ENCODE measurements at places on chromosomes 13 and 19.

- DNase-seq, result no peak
These were observed 12.2 kb downstream of the TPP2 start for GRCh38 chr13:102608974-102609373.

DNA sequence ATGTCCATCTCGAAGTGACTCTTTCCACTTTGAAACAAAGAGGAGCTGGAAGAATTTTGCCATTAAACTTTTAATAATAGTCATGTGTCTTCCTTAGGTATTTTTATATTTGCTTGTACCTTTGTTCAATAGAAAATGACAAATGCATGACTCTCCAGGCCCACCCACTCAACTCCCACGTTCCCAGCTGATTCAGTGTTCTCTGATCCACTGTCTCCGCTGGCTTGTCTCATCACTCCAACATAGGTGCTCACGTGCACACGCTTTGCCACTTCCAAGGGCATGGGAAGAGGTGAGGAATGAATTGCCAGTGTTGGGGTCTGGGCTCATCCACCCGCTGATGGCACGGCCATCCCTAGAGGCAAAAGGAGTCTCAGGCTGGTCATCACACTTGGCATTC, 24.5 kb downstream of the RASL11A start:
- DNase-seq, result no peak

DNA sequence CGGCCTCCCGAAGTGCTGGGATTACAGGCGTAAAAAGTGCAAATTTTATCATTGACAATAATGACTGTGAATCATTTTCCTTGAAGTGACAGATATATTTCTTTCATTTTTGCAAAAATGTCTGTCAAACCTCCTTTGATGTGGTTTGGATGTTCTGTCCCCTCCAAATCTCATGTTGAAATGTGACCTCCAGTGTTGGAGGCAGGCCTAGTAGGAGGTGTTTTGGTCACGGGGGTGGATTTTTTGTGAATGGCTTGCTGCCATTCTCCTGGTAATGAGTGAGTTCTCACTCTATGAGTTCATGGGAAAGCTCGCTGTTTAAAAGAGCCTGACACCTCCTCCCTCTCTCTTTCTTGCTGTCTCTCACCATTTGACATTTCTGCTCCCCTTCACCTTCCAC, 5.5 kb upstream of the SLC1A6 start:
- DNase-seq, result no peak

GRCh38 chr13:71068041-71068440, 799.0 kb downstream of the DACH1 start:
- DNase-seq, result no peak

GRCh38 chr19:31015778-31016177, 333.5 kb downstream of the TSHZ3 start:
- no peak for DNase-seq

- no peak for DNase-seq
These were observed 301.7 kb downstream of the HS6ST3 start for GRCh38 chr13:96391606-96392005.

DNA sequence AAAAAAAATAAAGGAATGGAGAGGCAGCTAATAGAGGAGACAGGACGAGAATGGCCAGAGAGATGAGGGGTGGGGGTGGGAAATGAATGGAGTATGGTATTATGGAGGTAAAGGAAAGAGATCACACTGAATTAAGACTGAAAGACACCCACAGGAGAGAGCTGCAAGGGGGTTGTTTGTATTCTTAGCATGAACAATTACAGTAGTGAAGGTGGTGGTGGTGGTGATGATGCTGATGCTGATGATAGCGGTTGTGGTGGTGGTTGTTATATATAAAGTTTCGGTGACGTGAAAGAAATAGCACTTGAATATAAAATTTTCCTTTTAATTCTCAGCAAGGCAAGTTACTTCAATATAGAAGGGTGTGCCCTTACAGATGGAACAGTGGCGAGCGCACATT, 2.8 kb upstream of the ADGRE3 start:
- no peak for DNase-seq

- no peak for DNase-seq
These were observed 35.6 kb upstream of the PSPC1 start for GRCh38 chr13:19818223-19818842.

- no peak for DNase-seq
These were observed 13.5 kb downstream of the SNRNP70 start for GRCh38 chr19:49098795-49099194.

- no peak for DNase-seq
These were observed 15.9 kb upstream of the EPHX3 start for GRCh38 chr19:15248106-15248505.

DNA sequence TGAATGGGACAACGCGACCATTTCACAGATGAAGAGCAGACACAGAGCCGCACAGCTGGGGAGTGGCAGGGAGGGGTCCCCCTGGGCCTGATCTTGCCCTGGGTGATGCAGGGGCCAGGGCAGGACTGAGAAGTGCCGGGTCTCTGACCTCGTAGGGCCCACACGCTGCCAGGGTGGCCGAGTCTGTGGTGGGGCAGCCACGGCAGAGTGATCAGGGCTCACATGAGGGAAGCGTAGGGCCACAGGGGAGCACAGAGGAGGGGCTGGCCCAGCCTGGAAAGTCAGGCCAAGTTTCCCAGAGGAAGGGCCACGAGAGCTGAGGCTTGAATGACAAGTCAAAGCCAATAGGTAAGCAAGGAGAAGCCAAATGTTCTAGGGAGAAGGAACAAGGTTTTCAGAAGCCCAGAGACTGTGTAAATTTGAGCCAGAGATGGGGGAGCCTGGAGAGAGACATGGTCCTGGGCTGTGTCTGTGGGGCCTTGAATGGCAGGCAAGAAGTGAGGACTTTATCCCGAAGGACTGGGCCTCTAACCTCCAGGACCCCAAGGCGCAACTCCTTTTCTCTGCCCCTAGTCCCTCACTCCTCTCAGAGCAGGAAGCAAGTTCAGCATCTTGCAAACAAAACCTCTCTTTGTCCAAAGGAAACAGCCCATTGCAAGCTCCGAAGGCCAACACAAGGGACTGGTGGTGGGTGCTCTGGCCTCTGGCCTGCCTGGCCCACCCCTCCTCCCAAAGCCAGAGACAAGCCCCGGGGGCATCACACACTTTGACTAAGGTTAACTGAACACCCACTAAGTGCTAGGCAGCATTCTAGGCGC, 31.7 kb upstream of the FXYD3 start:
- DNase-seq, result no peak

DNA sequence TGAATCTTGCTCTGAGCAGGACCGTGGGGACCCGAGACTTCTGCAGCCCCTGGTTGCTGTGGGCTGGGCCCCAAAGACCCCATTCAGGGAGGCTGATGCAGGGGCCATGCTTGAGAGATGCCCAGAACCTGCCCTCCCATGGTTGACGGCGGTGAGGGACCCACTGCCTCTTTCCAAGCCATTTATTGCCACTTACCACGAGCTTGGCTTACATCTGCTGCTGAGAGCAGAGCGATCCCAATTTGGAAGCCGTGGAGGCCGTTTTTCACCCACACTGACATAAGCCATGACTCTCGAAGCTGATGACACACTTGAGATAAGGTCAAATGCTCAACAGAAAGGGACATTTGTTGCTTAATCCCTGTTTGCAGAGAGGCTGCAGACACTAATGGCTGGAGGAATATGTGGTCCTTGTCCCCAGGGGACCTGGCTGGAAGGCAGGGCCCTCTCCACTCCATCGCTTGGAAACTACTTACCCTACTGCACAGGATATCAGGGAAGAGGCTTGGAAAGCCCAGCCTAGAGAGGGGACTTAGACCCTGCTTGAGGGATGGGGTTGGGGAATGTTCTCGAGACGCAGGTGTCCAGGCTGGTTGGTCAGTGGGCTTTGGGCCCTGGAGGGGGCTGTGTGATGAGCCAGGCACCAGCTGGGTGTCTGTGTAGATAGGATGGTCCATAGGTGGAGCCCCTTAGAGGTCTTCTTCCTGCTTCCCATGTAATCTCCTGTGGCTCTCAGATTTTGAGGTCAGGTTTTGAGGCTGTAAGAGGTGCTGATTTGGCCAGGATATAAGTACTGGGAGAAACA, 15.3 kb downstream of the ZNF536 start:
- no peak for DNase-seq

GRCh38 chr19:33902802-33903488, 106.3 kb downstream of the KCTD15 start:
- DNase-seq, result no peak

DNA sequence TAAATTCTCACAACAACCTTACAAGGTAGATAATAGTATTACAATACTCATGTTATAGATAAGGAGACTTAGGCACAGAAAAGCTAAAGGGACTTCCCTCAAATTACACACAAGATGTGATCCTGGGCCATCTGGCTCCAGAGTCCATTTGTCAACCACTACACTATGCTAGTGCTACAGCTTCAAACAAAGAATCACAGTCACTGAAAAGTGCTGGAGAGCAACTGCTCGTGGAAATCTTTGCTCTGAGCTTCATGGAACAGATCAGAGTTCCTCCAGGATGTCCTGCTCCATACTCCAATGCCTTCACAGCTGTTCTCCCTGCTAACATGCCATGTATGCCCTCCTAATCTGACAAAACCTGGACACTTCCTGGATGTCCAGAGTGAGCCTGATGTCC, 271.2 kb downstream of the ENOX1 start:
- no peak for DNase-seq

GRCh38 chr13:91667486-91667885, 269.1 kb downstream of the GPC5 start:
- DNase-seq, result no peak

- no peak for DNase-seq
These were observed 5.3 kb downstream of the DENND1C start for GRCh38 chr19:6476155-6476895.

- no peak for DNase-seq
These were observed 483.3 kb upstream of the SPRY2 start for GRCh38 chr13:80824229-80824628.

- DNase-seq, result no peak
These were observed 21.9 kb upstream of the NDUFS7 start for GRCh38 chr19:1361601-1362386.

DNA sequence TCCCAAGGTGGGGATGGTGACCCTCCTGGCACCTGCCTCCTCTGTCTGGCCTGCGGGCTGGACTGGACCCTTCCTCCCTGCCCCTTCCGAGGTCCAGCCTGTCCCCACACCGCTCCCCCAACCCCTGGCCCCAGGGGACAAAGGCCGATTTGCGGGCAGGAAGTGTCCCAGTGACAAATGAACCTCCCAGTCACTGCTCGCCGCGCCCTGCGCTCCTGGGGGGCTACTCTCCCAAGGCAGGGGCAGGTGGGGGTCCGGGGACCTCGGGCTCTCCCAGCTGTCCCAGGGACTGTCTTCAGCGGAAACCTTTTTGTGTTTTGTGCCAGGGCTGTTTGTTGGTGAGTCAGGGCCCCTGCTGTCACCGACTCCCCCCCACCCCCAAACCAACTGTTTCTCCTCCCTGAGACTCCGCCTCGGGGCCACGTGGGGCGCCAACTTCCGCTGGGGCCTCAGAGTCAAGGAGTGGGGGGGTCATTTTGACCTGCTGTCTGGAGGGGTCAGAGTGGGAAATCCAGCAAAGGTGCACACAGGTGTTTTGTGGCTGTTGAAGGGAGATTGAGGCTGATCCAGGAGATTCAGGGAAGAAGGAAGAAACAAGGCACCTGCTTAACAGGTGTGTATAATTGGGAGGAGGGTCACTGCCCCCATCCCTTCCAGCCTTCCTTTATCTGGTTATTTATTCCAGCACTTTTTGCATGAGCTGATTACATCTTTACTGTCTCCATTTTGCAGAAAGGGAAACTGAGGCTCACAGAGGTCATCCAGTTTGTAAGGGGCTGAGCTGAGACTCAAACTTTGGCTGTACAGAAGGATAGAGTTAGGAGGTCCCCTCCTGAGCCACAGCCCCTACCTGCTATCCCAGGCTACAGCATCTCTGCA, 831 bp downstream of the PGPEP1 start:
- DNase-seq, result no peak

GRCh38 chr13:46004491-46004890, 48.1 kb downstream of the ZC3H13 start:
- DNase-seq, result no peak

DNA sequence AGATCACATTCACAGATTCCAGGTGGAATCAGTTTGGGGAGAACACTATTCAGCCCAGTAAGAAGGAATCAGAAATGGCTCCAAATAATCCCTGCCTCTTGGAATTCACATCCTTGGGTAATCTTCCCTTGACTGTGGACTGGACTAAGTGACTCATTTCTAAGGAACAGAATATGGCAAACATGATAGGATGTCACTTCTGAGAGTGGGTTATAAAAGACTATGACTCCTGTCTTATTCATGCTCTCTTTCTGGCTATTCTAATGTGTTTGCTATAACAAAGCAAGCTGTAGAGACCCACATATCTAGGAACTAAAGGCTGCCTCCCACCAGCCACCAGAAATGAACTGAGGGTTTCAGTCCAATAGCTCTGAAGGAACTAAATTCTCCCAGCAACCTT, 37.8 kb downstream of the MBD3L2B start:
- DNase-seq, result no peak

GRCh38 chr13:112709825-112710783, 20.3 kb downstream of the ATP11A start:
- DNase-seq, result no peak

GRCh38 chr13:19596086-19596485, 34.8 kb upstream of the TPTE2 start:
- no peak for DNase-seq

DNA sequence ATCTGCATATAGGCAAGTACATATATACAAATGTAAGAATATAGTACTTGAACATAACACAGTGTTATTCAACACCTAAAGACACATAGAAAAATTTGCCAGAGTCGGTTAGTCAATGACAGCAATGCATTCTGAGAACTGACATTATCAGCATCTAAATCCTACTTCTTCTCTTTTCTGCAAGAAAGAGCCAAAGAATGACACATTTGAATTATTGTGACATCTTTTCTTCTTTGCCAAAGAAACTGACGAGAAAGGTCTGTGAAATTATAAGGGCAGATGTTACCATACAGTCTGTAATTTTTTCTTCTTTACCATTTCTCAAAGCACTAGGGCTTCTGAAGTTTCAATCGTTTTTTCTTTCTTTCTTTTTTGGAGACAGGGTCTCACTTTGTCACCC, 350.9 kb upstream of the NBEA start:
- DNase-seq, result no peak

DNA sequence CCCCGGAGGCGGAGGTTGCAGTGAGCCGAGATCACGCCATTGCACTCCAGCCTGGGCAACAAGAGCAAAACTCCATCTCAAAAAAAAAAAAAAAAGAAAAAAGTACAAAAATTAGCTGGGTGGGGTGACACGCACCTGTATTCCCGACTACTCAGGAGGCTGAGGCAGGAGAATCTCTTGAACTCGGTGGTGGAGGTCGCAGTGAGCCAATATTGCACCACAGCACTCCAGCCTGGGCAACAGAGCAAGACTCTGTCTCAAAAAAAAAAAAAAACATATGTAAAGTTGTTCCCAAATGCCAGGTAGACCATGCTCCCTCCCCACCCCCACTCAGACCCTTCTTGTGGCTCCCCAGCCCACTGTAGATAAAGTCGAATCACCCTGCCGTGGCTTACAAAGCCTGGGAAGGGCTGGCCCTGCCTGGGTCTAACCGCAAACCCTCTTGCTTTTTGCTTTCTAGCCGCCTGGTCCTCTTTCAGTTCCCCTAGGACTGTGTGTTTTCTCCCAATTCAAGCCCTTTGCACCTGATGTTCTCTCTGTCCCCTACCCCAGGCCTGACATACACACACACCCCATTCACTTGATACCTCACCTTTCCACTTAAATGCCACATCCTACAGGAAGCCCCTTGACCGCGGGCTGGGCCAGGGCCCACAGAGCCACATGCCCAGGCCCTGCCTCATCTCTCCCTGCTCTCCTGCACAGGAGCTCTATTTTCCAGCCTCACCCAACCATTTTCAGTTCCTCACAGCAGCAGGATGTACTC, 34.4 kb downstream of the MAP4K1 start:
- DNase-seq, result no peak

GRCh38 chr19:31054430-31054829, 294.8 kb downstream of the TSHZ3 start:
- DNase-seq, result no peak

- DNase-seq, result no peak
These were observed 352.7 kb upstream of the SGCG start for GRCh38 chr13:22828081-22828480.

Measured in NCI-H1436 treated with DMSO at 0.1 percent for 48 hours (cell line).